LNCaP clone FGC (cell line): ENCODE measurements at places on chromosomes 7 and 10.

DNA sequence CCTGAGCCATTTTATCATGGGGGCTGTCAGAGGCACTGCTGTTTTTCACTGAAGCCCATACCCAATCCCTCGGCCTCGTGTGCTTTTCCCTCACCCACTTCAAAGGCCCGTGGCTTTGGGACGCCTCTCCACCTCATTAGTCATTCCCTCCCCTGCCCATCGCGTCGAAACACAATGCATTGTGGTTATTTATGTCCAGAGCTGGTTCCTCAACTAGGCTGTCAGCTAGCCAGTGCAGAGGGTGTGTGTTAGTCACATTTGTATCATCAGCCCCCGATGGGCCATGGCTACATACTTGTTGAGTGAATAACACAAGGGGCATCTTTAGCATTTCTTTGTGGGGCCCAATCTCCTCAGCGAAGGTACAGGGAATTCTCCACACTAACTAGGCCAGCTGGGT is 3.8 kb upstream of the CRCP start:
- DNase-seq, result no peak

DNA sequence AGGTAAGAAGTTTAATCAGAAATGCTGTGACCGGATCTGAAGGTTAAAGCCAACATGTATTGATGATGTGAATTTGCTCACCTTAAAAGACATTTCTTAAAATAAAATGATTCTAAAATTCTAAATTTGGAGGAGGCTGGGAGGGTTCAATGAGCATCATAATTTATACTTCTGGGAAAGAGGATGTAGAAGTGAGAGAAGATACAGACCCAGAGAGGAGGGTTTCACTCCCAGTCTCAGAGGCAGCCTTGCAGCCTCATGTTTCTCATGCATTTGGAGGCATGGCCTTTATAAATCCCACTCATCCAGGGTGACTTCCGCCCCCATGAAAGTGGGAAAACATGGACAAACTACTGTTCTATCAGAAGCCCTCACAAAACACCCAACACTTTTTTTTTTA is 305.6 kb upstream of the PITRM1 start:
- no peak for DNase-seq

DNA sequence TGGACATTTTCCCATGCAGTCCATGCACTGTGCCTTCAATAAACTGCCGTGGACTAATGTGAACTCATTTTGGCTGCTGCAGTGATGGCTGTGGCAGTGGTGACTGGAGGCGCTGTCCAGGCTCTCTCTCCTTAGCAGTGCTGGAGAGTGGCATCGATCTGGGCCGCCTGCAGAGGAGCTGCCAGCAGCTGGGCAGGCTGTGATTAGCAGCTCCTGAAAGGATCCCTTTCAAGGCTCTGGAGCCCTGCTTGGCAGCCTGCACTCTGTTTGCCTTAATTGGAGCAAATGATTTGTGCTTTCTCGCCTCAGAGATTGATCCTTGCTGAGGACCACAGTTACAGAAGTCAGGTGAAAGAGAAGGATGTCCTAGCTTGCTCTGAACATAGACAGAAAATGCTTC is 130.1 kb upstream of the VWC2 start:
- DNase-seq, result no peak

- DNase-seq, result no peak
Measured at GRCh38 chr7:7565018-7565680, 1.5 kb upstream of the MIOS start.

DNA sequence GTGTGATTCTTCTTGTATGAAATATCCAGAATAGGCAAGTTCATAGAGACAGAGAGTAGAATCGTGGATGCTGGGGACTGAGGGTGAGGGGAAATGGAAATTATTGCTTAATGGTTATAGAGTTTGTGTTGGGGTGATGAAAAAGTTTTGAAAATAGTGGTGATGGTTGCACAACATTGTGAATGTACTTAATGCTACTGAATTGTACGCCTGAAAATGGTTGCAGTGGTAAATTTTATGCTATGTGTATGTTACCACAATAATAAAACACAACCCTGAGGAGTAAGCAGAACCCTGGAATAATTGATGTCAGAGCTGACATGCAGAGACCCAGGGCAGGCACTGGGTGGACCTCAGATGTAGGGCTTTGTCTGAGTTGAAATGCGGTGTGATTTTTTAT is 57.6 kb downstream of the TACR2 start:
- no peak for DNase-seq

GRCh38 chr7:39633563-39634477 is 10.4 kb downstream of the RALA start:
- DNase-seq, result no peak

DNA sequence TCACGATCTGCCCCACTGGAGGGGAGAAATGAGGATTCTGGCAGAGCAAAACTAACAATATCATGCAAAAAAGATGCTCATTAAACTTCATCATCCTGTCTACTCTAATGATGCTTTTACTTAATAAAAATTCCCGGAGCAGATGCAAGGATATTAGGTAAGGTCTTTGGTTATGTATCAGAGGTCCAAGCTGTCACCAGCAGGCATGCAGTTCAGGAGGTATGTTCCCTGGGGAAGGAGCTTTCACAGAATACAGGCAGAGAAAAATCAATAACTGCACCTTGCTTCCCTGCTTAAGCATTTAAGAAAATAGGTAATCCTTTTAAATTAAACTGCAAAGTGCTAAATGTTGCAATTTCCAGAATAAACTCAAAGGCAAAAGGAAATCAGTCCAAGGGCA is 81.6 kb upstream of the C1QL3 start:
- no peak for DNase-seq

DNA sequence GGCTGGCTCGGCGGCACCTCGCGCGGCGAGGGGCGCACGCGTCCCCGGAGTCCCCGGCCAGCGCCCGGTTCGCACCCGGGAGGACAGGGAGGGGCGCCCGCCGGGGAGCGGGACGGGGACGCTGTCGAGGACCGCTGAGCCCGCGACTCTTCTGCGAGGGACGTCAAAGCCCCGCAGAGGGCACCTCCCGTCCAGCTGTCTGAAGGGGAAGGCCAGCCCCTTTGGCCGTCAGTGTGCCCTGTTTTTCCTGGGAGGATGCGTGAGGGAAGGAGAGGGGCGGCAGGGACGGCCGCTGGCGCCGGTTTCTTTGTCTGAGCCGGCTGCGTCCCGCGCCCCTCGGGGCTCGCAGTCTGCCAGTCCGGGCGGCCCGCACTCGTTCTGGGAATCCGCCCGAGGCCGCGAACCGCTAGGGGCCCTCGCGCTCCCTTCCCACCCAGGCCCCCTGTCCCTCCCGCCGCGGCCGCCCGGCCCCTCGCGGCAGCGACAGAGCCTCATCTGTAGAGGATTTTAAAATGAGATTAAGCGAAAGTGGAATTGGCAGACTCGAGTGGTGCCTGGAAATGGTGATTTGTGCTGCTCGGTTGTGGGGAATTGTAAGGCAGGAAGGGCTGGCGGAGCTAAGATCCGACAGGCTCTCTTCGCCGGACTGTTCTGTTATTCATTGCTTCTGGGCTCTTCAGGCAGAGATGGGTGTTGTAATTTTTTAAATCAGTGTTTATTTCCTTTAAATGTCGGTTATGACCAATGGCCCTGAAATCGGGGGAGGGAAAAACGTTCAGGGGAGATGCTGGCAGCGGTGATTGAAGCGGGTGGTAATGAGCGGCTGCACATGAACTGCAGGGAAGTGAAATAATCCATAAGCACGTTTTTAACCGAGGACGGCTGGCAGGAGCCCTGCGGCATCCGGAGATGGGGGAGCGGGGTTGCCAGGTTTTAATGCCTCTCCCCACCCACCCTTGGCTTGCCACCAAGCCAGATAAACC is 618 bp upstream of the RELN start:
- no peak for DNase-seq

DNA sequence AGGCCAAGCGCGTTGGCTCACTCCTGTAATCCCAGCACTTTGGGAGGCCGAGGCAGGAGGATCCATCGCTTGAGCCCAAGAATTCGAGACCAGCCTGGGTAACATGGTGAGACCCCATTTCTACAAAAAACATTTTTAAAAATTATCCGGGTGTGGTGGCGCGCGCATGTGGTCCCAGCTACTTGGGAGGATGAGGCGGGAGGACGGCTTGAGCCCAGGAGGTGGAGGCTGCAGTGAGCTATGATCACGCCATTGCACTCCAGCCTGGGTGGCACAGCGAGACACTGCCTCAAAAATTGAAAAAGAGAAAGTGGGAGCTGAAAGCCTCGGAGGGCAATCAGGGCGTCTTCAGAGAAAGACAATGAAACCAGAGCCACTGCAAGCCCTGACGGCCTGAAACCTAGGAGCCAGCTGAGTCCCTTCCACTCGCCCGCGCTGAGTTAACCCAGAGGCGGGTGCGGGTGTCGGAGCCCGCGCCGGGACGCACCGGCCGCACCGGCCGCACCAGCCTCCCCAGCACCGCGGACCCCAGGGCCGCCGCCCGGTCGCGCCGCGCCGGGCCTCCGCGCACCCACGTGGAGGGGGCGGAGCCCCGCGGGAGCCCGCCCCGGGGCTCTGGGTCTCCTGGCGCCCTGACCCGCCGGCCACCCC is 22.4 kb downstream of the ZFAND2A start:
- DNase-seq, result no peak

GRCh38 chr7:19491371-19491770 is 217.5 kb downstream of the POLR1F start:
- DNase-seq, result no peak

DNA sequence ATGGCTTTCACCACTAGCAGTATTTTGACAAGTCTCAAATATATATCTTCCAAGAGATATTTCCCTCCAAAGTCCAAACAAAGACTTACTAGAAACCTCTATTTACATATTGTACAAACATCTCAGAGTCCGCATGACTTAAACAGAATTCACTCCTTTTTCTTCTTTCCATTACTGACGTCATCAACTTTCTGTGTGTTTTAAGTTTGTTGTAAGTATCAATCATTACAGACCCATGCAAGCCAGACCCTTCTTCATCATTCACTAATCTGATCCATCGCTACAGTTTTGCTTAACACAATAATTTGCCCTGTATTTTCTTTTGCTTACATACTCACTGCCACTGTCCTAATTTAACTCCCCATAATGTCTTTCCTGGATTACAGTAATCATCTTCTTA is 51.9 kb downstream of the SEMA3A start:
- no peak for DNase-seq
